ENCODE measurements at places on chromosomes 1 and 21.

DNA sequence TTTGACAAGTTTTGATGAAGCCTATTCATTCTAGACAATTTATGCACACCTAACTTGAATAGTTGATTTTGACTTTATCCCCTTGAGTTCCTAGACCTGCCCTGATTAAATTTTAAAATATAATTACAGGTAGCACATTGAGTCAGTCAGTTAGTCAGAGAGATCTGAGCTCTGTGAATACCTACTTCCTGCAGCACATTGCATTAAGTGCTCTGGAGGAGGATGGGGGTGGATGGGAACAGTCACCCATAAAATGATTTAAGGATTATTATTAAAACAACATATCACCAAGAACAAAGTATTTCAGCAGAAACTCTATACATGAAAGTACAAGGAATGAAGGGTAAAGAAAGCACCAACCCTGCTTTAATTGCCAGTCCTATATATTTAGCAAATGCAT, 11.8 kb upstream of the RPF1 start:
- no peak for DNase-seq

- no peak for DNase-seq
Measured at GRCh38 chr1:150529017-150529416, 13.5 kb downstream of the FALEC start.

DNA sequence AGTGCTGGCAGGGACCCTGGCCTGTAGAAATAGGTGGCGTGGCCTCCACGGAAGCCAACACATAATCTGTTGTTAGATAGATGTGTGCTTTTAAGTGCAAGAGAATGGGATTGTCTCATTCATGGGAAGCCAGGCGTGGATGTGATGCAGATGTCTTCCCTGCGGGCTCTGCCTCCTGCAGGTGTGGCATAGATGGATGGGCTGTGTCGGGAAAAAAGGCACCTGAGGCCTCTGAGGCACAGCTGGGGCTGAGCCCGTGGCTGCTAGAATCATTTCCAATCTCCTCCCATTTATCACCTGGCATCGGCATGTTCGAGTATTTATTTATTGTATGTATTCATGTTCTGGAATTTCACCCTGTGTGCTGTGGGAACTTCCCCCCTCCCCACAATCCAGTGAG, 353.4 kb upstream of the AJAP1 start:
- no peak for DNase-seq

- DNase-seq: no peak
Measured at GRCh38 chr1:99133756-99134500, 129.3 kb upstream of the PLPPR5 start.

DNA sequence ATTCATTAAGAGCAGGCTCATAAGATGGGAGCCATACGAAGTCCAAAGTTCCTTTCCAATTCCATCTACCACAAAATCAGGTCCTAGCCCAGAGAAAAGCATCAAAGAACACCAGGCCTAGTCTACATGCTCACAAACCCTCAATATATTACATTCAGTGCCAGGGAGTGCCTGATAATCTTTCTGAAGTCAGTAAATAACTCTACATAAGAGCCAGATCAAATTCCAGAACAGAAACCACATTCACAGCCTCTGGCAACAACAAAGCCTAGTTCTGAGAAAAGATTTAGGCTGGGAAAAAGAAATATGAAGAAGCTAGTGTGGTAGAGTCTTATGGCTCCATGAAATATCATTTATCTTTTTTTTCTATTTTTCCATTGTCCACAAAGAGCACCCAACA, 40.5 kb upstream of the RBBP5 start:
- no peak for DNase-seq

- DNase-seq: no peak
Measured at GRCh38 chr1:187877220-187877619, 1048.5 kb downstream of the PLA2G4A start.

DNA sequence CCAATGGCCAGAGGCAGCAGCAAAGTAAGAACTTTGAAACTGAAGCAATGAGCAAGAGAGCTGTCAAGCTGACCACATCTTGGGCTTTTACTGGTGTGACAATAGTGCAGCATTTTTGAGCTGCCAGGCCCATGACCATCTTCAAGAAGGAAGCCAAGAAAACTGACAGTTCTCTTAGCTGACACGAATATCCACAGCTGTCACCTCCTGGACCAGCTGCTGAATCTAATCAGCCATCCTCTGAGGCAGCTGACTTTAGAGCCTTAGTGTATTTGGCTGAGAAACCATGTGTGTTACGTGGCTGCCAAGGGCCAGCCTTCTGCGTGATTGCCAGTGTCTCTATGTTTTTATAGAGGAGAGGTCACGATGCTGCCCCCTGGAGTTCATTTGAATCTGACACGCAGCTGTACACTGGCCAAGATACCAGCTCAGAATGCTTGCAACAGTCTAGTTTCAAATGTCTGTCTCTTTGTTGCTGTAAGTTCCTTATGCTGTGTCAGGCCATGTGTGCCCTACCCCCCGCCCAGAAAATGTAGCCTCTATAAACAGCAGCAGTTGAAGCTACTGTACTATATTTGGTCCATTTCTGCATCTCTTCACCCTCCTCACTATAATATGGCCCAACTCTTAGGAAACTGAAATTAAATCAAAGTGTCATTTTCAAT, 39.7 kb downstream of the PALMD start:
- no peak for DNase-seq

- DNase-seq: no peak
Measured at GRCh38 chr21:38848187-38848609, 42.5 kb downstream of the ETS2 start.

GRCh38 chr1:235342471-235342870, 14.1 kb downstream of the GGPS1 start:
- no peak for DNase-seq

DNA sequence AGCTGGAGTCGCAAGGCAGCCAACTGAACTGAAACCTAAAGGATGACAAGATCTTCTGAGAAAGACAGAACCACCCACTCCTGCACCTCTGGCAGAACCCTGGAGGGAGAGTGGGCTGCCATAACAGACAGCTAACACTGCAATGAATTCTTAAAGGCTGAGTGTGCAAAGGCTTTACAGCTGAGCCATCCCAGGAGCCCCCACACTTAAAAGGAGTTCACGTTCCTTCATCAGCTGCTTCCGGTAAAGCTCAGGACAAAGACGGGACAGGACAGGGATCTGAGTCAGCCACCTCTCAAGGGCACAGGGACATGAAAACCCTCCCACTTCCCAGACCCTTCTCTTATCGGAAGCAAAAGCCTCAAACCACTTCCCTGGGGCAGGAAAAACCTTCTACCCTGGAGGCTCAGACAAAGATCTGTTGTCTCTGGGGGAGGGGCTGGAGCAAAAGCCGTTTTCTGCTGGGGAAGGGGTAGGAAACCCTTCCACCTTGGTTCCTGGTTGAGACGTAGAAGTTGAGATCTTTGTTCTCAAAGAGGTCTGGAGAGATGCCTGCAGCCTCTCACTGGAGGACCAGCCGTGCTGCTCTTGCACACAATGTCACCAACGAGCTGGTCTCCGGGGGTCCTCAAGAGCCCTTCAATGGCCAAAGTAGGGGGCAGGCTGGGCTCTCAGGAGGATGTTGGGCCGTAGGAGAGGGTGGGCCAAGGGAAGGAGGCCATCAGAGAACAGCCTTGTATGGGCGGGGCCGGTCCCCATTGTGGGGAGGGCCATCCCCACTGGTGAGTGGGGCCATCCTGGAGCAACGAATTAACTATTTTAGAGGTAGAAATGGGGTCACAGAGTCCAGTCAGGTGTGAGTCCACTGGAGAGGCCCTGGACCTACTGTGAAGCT, 452.4 kb downstream of the PTPRU start:
- no peak for DNase-seq

GRCh38 chr1:11789126-11790067, 16.4 kb downstream of the MTHFR start:
- no peak for DNase-seq

DNA sequence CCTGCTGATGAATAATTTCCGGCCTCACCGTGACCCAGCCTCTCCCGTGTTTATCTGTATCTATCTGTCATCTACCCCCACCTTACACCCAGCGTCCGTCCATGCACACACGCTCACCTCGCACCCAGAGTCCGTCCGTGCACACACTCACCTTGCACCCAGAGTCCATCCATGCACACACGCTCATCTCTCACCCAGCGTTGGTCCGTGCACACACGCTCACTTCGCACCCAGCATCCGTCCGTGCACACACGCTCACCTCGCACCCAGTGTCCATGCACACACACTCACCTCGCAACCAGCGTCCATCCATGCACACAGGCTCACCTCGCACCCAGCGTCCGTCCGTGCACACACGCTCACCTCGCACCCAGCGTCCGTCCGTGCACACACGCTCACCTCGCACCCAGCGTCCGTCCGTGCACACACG, 25.0 kb upstream of the COL18A1 start:
- no peak for DNase-seq
